ENCODE measurements at places on chromosomes 3 and 15.

DNA sequence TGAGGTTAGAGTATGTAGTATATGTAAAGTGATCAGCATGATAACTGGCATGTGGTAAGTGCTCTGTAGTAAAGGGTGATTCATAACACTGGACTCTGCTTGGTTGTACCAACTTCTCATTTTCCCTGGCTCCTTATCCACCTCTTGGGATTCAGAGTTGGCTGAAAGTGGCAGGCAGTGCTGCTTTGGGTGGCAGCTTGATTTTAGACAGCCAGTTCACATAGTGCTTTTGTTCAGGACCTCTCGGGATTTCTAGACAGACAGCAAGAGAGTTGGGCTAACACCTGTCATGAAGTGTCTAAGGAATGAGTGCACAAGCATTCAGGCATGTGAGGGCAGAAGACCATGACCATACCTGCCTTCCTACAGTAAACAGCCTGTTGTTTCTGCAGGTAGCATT lies 69.0 kb downstream of the RBM6 start:
- no peak for DNase-seq

DNA sequence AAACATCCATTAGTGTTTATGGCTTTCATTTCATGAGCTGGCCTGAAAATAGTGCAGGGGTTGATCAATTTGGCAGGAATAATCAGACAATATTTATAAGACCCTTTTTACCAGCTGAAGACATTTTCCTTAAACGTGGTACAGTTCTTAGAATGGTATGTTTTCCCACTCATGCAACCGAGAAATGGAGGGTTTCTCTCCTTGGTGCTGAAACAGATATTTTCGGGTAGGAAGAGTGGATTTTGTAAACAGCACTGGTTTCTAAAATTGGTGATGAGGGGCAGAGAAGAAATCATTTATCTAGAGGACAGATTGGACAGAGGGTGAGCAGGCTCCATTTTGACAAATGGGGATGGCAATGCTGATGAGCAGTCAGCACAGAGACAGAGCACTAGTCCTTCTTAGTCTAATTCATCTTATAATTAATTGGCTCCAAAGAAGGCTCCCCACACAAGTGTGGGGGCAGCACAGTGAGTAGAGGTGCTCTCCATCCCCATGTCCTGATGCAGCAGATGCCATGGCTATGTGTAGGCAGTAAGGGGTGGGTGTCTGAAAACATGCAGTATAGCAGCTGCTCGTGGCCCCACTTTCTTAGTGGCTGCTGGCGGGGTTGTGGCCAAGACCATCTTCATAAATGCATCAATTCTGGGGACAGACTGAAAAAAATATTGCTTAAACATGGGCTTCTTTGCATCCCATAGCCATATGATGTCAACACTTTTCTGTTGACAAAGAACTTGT lies 18.1 kb upstream of the SLC7A14 start:
- DNase-seq = no peak

GRCh38 chr3:186330772-186331460 lies 31.1 kb downstream of the DGKG start:
- no peak for DNase-seq

DNA sequence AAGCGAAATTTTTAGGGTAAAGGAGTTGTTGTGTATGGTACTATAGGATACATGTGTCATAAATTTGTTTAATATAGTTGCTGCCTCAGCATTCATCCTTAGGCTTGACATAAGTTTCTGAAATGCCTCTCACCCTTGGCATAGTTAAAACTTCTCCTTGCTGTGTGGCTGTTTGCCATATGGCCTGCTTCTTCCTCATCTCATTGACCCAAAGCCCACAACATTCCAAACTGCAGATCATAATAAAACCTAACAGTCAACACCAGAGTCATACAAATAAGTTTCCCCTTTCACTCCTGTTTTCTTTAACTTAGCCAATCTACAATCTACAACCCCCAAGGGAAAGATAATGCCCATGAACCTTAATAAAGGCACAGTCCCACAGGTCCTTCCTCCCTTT lies 136.6 kb downstream of the TMCC1 start:
- no peak for DNase-seq

DNA sequence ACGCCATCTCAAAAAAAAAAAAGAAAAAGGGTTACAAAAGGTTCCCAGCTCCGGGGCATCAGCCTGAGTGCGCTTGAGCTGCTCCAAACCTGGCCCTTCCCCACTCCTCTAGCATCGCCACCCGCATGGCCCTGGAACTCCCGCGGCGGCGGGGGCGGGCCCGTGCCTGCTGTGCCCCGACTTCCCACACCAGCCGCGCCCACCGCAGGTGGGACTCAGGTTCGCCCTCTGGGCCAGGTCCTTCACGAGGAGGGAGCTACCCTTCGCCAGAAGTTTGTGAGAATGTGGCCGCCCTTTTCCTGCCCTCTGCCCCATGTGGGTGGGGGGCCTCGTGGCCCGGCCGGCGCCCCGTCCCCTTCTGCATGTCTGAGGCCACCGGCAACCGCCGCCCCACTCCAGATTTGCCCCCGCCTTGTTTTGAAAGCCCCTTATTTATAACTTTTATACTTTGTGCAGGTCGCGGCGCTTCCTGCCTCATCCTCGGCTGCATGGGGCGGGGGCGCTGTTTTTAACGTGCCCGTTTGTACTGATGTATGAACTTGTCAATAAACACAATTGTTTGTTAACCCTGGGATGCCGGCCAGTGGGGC lies 507 bp upstream of the JMJD7 start:
- no peak for DNase-seq

DNA sequence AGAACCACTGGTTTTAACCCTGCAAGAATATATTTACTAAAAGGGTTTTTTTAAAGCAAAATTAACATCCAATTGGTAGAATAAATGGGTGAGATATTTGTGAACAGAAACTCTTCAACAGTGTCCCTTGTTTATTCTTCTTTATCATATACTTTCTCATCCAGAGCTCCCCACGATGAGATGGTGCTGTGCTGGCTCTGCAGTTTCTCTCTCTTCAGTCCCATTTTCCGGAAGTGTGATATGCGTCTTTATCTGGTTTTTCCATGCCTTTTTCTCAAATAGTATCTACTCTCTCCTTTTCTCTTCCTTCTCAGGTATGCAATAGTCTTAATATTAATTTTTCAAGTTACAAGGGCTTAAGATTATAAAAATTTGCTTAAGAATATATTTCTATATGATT lies 1.5 kb downstream of the EAF2 start:
- DNase-seq = no peak

DNA sequence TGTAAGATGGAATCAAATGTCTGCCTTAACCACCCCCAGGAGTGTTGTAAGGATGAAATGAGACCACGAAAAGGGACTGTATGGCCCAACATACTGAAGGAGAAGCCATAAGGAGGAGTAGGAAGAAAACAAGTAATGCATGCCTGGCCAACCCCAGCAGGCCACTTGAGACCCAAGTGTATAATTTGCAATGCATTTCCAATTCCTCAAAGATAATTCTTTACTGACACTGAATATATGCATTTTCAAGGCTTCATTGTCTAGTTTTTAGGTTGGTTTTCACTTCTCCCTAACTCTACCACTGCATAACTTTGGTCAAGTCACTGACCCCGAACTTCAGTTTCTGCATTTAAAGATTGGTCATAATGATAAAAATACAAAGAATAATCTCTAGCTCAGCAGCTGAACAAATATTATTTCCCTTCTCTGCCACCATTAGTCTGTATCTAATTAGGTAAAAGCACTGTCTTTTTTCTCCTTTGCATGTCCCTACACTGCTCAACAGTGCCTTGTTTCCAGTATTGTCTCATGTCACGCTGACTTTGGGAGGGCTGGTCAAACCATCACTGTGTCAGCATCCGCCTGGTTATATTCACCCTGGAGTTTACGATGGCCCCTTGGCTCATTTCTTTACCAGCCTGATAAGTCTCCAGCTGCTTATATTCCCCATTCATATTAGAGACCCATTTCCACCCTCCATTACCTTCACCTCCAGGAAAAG lies 378.6 kb downstream of the NTRK3 start:
- no peak for DNase-seq

- no peak for DNase-seq
Measured at GRCh38 chr3:107877936-107878335, 212.9 kb downstream of the CD47 start.

GRCh38 chr3:52446631-52447511 lies 2.0 kb upstream of the SEMA3G start:
- peak; percentile 82 for DNase-seq

GRCh38 chr15:60093273-60094067 lies 89.4 kb downstream of the FOXB1 start:
- no peak for DNase-seq

DNA sequence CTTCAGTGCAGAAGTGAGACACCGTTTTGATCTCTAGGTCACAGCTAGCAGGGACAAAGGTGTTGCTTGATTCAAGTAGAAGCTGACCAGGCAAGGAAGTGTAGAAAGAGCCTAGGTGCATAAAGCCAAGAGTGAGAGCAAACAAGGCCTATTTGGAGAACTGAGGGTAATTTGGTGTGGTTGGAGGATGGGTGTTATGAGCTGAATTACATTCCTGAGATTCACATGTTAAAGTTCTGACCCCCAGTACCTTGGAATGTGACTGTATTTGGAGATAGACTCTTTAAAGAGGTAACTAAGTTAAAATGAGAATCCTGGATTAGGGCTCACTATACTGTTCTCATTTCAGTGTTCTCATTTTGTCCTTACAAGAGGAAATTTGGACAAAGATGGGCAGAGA lies 191.3 kb downstream of the ZMAT3 start:
- no peak for DNase-seq

DNA sequence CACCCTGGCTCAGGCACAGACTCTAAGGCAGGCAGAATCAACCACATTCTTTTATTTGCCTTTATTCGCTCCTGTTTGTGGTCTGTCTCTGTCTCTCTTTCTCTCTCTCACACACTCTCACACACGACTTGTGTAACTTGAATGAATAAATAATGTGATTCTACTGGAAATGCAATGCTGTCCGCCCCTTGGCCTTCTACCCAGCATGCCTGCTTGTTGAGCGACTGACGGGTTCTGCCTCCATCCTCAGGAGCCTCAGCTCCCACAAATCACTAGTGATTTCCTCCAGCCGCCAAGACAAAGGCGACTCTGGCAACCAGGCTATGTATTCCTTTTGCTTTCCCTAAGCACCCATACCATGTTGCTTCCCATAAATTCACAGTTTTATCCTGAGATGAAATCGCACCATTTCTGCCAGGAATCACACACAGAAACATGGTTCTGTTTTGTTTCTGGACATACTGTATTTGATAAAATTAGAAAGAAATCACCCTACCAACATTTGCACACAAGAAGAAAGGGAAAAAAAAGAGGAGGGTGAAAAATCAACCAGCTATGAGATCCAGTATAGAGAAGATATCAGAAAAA lies 460.8 kb downstream of the MAGI1 start:
- no peak for DNase-seq

GRCh38 chr3:194809382-194809781 lies 123.7 kb downstream of the FAM43A start:
- no peak for DNase-seq

DNA sequence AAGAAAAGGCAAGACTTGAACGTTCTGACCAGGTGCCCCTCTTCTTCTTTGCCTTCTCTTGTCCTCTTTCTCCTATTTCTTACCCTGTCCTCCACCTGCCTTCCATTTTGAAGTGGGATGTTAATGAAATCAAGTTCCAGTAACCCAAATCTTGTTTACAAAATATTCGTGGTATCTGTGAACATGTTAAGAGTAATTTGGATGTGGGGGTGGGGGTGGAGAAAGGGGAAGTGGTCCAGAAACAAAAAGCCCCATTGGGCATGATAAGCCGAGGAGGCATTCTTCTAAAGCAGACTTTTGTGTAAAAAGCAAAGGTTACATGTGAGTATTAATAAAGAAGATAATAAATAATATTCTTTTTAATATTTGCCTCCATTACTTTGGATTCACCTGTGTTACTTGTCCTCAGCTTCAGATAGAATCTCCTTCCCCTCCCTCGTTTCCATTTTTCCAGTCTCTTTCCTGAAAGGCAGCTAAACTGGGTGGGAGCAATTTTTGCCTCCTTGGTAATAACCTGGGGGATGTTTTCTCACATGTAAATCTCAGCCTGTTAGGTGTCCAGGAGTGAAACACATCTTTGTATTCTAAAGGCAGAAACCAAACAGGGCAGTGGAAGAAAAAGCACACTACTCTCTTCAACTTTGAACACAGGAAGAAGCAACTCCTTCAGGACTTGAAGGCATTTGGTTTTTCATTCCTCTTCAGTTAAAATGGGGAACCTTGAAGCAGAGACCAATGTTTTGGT lies 3.2 kb downstream of the CHST2 start:
- DNase-seq = no peak

- no peak for DNase-seq
Measured at GRCh38 chr15:48536681-48537091, 108.8 kb downstream of the FBN1 start.

DNA sequence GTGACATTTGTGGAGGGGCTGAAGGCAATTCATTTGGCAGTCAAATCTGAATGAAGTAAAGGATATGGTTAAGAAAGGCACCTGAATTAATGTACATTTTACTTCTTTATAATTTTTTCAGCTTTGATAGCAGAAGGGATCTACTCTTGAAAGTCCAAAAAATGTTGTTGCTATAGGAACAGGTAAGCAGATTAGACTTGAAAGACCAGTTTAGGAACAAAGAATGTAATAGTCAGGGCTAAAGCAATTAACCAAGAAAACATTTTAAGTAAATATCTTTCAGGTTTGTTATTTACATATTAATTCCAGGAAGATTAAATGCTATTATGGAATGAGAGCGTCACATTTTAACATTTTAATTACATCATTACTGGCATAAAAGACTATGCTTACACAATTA lies 1.1 kb downstream of the ATP13A4 start:
- DNase-seq = no peak

- DNase-seq = no peak
Measured at GRCh38 chr3:13287833-13288232, 132.3 kb downstream of the NUP210 start.

DNA sequence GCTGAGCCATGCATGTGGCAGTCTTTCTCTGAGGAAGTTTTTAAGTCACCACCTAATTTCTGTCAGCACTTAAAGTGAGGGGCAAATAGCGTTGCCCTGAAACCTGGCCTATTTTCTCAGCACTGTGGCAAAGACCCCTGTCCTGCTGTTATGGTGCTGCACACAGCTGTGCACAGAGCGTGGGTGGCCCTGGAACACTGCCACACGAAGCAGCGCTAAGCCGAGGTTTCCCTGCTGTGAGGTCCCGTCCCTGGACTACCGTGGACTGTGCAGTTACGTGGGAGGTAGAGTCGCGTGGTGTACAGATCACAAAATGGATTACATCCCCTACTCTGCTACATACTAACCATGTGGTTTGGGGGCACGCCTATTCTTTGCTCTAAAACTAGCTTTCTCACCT lies 101.6 kb upstream of the NR2E3 start:
- DNase-seq = no peak

GRCh38 chr3:24594161-24594560 lies 99.5 kb upstream of the THRB start:
- no peak for DNase-seq

DNA sequence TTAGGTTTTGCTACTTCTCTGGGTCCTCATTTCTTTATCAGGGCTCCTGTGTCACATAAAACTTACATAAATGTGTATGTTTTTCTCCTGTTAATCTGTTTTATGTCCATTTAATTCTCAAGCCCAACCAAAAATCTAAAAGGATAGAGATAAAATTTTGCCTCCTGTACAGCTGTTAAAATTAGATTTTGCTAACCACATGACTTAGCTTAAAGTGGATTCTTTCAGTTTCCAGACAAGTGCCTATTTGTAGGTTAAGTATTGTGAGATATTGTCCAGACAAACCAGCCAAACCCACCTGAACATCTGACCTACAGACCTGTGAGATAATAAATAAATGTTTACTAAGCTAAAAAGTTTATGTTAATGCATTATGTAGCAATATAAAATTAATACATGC lies 465.5 kb downstream of the SI start:
- no peak for DNase-seq

- no peak for DNase-seq
Measured at GRCh38 chr3:119403201-119403600, 60.2 kb downstream of the TMEM39A start.
